Fibroblast of lung (primary cell): ENCODE measurements at places on chromosomes 5 and 9.

DNA sequence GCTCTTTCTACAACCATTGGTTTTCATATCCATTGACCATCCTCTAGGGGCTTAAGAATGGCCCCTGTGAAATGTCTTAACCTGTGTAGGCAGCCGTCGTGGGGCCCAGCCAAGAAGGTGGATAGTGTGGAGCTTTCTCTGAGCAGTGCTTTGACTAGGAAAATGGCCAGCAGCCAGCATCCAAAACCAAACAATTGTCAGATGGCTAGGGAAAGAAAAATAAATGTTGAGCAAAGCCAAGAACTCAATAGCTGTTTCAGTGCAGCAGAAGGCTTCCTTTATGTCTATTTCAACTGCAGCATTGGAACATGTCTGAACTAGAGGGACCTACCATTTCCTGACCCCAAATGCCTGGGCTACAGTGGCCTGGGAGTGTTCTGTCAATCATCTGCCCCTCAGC, 374.9 kb downstream of the TLE4 start:
- DNase-seq, result peak; percentile 2

DNA sequence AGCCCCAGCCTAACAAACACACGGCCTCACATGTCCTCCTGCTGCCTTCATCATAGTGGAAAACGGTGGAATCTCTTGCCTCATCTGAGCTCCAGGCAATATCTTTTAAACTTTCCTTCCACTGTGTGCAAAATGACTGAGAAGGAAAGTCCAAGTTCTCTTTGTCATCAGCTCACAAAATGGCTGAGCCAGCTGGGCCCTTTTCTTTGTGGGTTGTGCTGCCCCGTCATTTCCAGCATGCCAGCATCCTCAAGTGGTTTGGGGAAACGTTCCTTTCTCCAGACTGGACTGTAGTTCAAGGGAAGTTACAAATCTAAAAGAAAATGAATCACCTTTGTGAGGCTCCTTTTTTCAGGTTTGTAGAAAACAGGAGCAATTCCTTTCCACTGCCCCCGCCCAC, 171.1 kb upstream of the FSTL4 start:
- DNase-seq, result no peak

DNA sequence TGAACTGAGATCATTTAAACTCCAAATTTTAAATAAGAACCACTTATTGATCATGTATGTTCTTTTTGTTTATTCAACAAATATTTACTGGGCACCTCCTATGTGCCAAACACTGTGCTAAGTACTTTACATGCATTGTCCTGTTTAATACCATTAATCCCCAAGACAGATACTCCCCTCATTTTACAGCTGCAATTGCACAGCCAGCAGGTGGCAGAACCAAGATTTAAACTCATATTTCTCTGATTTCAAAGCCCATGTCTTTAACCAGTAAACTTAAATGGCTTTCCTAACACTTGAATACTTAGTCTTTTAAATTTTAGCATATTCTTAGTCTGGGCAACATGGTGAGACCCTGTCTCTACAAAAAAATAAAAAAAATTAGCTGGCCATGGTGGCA, 43.4 kb upstream of the KIAA1958 start:
- DNase-seq, result peak; percentile 37

GRCh38 chr5:151146061-151146460, 11.5 kb downstream of the ANXA6 start:
- DNase-seq, result no peak

- peak; percentile 99 for DNase-seq
These were observed 534.5 kb downstream of the BNC2 start for GRCh38 chr9:16335788-16336580.

- DNase-seq, result peak; percentile 57
These were observed 112.8 kb downstream of the DAPK1 start for GRCh38 chr9:87610200-87611155.

- no peak for DNase-seq
These were observed 11.7 kb downstream of the TXN start for GRCh38 chr9:110244616-110245015.

DNA sequence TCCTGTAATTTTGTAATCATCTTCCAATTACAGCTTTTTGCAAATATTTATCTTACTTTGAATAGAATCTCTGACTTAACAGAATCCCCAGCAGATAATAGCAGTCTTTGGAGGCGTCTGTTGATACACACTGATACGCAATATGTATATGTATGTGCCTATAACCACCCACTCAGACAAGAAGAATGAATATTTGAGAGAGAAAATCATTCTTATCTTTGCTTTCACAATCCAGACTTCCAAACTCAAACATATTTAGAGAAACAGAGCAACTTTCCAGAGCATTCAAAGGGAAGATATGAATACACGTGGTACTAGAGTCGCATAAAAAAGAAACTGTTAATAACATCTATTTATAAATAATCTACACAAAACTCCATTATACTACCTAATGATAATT, 6.1 kb downstream of the RORB start:
- peak; percentile 17 for DNase-seq

DNA sequence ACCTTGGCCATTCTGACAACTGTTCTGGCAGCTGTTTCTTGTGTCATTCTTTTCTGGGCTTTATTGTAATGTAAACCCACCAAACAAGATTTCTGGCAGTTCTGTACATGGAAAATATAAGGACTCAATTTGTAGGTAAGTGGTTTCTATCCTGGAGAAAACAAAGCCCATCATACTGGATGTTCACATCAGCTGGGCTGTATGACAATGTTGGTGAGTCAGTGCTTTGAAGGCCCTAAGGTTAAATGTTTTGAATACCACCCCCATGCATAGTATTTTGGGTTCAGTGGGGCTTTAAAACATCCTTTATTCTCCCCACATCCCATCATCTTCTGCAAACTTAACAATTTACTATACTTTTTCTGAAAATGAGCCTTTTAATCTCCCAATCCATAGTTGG, 52.5 kb downstream of the SH3GL2 start:
- DNase-seq, result peak; percentile 42

DNA sequence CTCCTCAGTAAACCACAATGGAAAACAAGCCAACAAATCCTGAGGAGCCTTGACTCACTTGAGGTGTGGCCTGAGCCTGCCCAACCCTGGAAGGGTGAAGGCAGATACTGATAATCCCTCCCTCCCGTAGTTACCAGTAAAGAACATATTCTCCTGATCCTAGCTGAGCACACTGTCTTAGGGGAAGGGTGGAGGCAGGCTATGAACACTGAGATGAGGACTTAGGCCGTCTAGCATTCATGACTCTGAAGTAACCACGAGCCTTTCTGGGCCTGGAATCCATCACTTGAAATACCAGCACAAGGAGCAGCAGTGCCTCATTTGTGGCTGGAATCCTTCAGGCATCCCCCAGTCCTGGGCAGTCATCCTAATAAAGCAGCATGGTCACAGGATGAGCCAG, 124.5 kb upstream of the PRLR start:
- no peak for DNase-seq

GRCh38 chr5:149079883-149080282, 17.0 kb upstream of the SH3TC2 start:
- DNase-seq, result no peak

DNA sequence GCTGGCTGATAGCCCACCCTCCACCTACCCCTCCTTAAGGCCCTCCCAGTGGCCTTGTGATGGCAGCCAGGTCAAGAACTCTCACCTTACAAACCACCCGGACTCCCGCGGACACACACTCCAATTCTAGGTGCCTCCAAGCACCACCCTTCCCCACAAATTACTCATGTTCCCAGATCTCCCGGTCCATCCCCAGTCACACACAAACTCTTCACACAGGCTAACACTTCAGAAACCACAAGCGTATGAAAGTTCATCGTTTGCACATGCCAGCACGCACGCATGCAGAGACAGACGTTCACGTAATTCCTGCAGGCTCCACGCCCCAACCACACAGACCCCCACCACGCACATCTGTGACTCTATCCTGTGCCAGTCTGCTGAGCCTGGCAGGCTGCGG, 18.0 kb downstream of the NR5A1 start:
- DNase-seq, result no peak

- DNase-seq, result no peak
These were observed 6.0 kb downstream of the PMPCA start for GRCh38 chr9:136416427-136416826.

- no peak for DNase-seq
These were observed 709 bp upstream of the SYNPO start for GRCh38 chr5:150639751-150640150.

DNA sequence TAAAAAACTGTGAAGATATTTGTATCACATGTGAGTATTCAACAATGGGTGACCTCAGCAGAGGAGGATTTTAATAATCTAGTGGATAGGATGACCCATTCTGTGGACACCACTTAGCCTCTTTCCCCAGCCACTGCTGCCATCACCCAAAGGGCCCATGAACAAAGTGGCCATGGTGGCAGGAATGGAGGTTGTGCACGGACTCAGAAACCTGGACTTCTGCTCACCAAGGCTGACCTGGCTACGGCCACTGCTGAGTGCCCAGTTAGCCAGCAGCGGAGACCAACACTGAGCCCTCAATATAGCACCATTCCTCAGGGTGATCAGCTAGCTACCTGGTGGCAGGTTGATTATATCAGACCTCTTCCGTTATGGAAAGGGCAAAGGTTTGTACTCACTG, 1410.4 kb upstream of the CDH9 start:
- no peak for DNase-seq

DNA sequence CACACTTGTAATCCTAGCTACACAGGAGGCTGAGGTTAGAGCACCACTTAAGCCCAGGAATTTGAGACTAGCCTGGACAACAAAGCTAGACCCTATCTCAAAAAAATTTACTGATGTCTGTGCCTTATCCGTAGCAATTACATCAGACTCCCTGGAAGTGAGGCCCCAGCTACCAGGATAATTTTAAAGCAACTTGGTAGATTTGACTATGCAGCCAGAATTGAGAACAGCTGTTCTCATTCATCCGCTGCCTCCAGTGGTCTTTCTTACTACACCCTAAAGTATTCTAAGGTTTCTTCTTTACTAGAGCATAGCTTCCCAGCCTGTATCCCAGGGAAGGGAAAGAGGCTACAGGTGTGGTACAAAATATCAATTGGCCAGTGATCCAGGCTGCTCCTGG, 20.4 kb upstream of the C9orf152 start:
- DNase-seq, result peak; percentile 12

GRCh38 chr5:172680921-172681320, 39.9 kb downstream of the NEURL1B start:
- DNase-seq, result no peak

GRCh38 chr5:180815293-180815917, 12.8 kb upstream of the MGAT1 start:
- no peak for DNase-seq

DNA sequence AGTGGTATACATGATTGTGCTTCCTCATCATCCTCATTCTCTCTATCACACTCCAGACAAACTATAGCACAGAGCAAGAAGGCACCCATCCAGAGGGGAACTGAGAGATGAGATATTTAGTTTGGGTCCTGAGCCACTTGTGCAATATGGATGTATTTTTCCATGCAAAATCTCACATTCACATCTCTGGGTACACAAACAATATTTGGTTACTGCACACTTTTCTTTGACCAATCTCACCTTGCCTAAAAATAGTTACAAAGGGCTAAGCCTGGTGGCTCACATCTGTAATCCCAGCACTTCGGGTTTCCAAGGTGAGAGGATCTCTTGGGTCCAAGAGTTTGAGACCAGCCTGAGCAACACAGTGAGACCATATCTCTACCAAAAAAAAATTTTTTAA, 120.3 kb downstream of the SIL1 start:
- DNase-seq, result no peak

GRCh38 chr5:13910201-13910600, 34.3 kb downstream of the DNAH5 start:
- no peak for DNase-seq

DNA sequence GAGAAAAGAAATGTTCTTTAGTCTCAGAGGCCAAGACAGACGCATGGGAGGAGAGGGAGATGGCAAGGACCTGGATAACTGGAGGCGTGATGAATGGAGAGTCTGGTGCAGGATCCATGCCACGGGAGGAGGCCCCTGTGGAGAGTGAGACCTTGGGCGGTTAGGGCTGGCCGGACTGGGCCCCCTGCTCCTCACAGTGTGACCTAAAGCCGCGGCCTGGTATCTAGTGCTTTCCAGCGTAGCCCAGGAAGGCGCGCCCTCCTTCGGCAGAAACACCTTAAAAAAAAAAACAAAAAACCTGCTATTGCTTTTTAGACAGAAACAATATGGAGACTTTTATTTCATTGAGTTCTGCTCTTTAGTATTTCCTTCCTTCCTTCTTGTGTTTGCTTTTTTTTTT, 33.1 kb downstream of the SCGB3A1 start:
- DNase-seq, result no peak

DNA sequence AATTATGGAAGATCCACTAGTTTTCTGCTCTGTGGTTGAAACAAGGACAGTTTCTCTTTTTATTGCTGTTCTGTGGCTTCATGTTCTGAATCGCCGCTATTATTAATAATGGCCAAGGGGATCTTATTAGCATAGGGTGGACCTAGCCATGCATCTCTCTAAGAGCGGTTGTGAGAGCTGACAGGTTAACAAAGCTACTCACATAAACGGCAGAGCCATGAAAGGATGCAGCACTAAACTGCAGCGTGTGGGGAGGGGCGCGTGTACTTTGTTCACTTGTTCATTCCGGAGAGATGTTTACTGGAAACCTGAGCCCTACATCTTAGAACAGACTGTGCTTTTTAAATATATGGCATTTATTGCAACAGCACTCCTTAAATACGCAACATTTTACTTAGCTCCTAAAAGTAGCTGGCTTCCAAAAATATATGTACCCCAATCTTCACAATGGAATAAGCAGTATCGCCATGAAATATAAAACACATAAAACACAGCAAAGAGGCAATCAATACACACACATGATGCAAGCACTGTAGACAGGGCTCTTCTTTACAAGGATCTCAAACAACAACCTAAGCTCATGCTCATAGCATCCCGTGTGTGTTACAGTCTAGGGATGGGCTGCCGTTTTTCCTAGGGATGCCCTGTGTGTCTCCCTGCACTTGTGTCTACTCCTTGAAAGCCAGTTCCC, 424.6 kb downstream of the MED10 start:
- no peak for DNase-seq

GRCh38 chr5:179123491-179124272, 63.5 kb downstream of the ZNF354C start:
- DNase-seq, result no peak

DNA sequence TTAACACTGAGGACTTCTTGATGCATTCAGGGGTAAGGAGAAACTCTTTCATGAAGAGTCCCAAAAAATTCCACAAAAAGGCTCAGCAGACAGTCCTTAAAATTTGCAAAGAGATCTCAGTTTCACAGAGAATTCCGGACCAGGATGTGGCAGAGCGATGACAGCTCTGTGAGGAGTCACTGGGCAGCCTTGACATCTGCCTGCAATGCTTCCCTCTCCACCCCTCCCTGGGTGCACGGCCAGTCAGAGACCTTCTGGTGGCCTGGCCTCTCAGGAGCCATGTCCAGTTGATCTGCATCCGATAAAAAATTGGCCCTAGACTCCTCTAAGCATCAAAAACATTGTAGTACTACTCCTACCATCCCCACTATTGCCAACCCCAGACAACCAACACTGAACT, 76.8 kb downstream of the MACROH2A1 start:
- no peak for DNase-seq

DNA sequence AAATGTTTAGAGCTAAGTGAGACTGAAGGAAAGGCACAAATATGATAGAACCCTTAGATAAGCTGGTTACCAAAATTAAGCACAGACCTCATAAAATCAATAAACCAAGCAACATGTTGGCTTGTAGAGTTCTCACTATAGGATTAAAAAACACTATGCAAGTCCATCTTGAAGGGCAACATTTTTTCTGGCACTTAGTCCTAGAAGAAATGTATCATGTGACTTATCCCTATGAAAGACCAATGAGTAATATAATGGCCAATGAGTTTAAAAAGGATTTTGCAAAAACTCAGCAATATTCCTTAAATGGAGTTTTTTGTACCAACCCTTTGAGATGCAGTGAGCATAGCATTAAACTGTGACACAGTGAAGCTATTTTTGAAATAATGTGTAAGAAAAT, 216.3 kb upstream of the ADRA1B start:
- no peak for DNase-seq
